Trophoblast cell (in vitro differentiated cells and primary cell): ENCODE measurements at places on chromosomes 1 and 21.

DNA sequence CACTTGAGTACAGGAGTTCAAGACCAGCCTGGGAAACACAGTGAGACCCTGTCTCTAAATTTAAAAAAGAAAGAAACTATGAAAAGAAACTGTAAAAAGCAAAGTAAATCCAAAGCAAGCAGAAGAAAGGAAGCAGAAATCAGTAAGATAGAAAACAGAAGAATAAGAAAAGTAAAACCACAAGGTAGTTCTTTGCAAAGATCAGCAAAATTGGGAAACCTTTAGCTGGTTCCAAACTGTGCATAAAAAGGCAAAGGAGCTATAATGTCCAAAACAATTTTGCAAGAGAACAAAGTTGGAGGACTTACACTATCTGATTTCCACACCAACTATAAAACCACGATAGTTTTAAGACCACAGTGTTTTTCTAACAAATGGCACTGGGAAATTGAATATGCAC lies 218.8 kb downstream of the RPS6KC1 start:
- no peak for DNase-seq

DNA sequence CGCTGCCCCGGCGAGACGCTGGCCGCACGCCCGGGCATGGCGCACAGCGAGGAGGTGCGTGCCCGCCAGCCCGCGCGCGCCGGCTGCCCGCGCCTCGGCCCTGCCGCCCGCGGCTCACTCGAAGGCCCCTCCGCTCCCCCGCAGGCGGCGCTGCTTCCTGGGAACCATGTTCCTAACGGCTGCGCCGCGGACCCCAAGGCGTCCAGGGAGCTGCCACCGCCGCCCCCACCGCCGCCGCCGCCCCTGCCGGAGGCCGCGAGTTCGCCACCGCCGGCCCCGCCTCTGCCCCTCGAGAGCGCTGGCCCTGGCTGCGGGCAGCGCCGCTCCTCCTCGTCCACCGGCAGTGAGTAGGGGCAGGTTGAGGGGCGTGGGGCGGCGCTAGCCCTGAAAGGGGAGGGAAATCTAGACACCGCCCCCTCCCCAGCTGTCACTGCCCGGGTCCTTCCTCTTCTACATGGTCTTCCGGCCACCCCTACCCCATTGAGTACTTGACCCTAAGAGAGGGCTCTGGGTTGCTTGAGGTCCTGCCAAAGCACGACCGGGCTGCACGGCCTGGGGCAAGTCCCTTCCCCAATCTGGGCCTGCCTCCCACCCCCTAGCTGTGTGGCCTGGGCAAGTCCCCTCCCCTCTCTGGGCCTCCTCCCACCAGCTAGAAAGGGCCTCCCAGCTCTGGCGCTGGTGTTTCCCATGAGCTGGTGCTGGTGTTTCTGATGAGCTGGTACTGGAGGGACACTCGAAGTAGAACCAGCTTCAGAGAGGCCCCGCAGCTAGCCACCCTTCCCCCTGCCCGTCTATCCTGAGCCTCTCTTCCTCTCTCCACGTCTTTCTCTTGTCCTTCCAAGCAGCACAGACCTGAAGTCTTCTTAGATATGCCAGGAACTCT lies 17.0 kb downstream of the TNFRSF25 start:
- DNase-seq, result no peak

DNA sequence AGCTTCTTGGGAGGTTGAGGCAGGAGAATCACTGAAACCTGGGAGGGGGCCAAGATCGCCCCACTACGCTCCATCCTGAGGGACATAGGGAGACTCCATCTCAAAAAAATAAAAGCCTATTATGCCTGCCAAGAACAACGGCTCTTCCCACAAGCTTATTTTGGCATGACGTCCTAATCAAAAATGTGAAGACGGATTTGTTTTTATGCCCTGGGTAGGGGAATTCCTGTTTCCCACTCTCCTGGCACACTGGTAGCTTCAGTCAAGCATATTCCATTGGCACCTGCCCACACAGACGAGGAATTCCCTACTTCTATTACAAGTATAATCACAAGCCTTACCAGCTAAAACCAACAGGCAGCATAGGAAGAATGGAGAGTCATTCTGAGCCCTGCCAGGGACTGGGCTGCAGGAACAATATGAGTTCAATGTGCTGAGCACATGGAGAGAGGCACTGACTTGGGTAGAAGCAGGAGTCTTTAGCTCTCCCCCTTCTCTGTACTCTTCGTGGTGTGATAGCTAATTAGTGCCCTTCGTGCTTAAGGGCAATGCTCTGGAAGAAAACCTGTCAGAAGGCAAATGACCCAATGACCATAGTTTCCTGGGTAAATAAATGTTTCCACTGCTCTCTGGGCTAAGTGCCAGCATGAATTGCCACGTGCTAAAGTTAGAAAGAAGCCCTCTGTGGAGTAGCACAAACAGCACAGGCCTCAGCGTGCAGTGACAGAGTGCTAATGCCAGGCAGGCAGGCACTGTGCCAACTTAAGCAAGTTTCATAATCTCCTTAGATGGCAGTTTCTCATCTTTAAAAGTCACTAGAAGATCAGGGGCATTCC lies 16.8 kb downstream of the TNFSF4 start:
- peak; percentile 22 for DNase-seq

DNA sequence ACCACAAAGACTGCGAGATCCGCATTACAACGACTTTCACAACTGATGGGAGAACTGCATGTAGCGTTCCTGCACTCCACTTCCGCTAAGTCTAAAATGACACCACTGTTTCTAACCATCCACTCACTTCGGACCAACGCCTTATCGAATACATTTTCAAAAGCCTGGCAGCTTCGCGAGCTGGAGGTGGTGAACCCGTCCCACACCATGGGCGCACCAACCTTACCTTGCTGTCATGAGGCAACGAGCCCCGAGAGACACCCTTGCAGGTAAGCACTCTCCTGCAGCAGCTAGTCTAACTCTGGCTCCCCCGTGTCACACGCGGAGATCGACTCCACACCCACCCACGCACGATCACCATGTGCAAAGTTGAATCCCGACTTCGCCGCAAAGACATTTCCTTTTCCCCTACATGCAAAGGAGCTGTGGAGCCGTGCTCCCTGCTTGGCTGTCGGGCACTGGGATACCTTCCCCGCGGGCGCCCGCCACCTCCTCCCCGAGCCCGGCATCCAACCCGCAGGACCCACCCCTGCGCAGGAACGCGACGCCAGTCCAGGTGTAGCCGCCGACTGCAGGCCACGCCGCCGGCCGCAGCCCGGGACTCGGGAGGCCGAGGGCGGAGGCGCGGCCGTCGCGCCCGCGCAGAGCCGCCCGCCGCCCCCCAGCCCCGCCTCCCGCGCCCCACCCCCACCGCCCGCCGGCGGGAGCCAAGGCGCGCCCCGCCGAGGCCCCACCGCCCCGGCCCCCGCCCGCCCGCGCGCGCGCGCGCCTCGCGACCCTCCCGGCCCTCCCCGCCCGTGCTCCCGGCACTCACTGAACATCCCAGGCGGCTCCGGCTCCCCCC lies 629 bp downstream of the TAF5L start:
- DNase-seq, result peak; percentile 86

DNA sequence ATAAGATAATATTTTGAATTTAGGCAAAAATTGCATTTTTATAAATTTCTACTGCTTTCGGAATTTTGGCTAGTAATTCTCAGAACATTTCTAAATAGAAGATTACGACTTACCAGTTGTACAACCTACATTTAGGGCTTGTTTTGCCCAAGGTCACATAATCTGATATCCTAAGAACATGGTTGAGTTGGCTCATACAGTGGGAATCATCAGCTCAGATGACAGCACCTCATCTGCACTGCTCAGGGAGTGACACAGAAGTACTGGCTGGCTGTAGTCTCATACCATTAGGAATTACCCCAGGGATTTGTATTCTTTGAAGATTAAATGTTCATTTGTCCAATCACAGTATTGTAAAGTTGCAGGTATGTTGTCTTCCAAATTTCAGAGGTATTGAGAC lies 217.6 kb downstream of the ADGRL2 start:
- DNase-seq, result no peak

DNA sequence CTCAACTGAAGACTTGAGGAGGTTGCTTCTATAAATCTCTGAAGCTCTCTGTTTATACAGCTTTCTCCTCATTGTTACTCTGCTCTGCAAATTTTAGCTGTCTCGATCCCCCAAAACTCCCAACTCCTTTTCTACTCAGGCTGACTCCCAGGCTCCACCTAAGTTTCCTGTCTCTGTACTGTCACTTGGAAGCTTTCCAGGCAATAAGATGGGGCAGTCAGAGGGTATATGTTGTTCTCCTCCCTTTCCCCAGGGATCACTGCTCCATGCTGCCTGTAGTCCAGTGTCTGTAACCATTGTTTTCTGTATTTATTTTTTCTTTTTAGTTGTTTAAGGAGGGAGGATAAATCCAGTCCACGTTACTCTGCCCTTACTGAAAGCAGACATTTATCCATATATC lies 13.4 kb downstream of the TSNAX start:
- DNase-seq, result no peak

GRCh38 chr1:9008236-9008635 lies 18.0 kb downstream of the SLC2A7 start:
- DNase-seq, result no peak

GRCh38 chr1:161121042-161121650 lies 3.2 kb downstream of the NIT1 start:
- DNase-seq, result no peak

- DNase-seq, result no peak
Observed at GRCh38 chr21:32392299-32392879, 423 bp downstream of the URB1 start.

- no peak for DNase-seq
Observed at GRCh38 chr1:229079016-229079595, 191.8 kb upstream of the RAB4A start.

- DNase-seq, result no peak
Observed at GRCh38 chr21:44445145-44445812, 10.0 kb upstream of the LRRC3 start.

- DNase-seq, result no peak
Observed at GRCh38 chr1:39288735-39289465, 84.4 kb downstream of the MACF1 start.

DNA sequence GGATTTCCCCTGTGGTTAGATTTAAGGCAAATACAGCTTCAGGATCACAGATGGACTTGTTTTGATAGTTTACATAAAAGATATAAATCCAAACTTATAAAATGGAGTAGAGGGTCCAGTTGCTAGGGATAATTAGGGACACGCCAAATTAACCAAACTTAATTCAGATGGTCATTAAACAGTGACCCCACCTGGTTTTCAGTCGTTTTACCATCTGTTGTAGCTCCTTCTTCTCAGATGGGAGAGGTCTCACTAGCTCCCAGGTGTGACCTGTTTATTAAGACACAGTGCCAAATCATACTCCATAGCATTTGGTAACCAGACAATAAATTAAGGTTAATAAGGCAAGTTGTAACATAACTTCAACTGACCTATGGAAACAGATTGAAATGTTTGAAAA lies 8.1 kb upstream of the GADD45A start:
- DNase-seq, result no peak

- DNase-seq, result peak; percentile 13
Observed at GRCh38 chr1:183982172-183982963, 55.2 kb downstream of the COLGALT2 start.

GRCh38 chr1:196531737-196532524 lies 76.3 kb downstream of the KCNT2 start:
- DNase-seq, result no peak

DNA sequence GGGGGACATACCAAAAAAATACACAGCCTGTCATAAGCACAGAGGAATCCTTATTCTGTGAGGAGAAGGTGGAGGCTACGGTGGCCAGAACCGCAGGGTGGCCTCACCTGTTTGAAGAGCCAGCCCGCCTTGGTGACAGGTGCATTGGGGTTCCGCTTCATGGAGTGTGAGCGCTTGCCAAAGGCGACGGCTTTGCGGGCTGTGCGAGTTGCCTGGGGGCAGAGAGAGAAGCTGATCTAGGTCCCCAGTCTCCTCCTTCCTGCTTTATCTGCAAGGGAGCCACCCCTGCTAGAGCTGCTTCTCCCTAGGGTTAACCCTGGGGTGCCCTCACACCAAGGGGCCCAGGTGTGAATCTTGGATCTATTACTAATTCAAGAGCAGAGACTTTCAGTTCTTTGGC lies 54.3 kb upstream of the GOLT1A start:
- no peak for DNase-seq

GRCh38 chr21:46151989-46152926 lies 3.1 kb downstream of the FTCD start:
- DNase-seq, result no peak

GRCh38 chr1:57520743-57521515 lies 97.1 kb upstream of the DAB1 start:
- no peak for DNase-seq

DNA sequence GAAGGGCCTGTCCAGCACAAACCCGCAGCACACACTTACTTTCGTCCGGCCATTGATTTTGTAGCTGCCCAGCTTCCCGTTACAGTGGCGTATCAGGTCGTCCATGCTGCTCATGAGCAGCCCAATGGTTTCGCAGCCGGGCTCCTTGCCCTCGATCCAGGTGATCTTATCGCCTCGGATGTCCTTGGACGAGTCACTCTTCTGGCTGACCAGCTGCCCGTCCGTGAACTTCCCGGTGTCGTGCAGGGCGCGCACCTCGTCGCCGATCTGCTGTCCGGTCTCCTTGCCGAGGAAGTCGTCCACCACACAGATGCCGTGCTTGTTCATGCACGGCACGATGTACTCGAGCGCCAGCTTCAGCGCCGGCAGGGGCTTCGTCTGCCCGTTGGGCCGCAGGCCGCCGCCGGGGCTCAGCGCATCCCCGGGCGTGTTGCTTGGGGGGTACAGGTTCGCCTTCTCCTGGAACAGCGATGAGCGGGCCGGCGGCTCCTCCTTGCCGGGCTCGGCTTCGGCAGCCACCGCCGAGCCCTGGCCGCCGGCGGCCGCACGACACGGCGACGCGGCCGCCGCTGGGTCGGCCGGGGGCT lies 1.0 kb downstream of the EGLN1 start:
- peak; percentile 61 for DNase-seq

DNA sequence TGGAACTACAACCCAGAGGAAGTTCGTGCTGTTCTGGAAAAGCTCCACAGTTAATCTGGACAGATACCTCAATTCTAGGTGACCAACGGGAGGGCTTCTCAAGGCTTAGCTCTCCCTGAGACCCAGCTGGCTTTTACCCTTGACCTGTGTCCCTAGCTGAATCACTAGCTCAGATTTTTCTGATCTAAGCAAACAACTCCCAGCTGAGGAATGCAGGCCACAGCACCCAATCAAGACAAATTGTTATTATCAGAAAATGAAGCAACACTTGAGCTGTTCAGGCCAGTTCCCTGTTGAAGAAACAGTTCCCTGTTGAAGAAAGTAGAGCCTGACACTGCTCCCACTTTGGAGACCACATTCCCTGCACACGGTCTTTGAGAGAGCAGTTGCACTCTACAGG lies 16.0 kb downstream of the DIO1 start:
- no peak for DNase-seq
